ENCODE measurements at places on chromosomes 12 and 14. TPM values are rescaled to one million over a fixed set of nuclear protein-coding genes. Genes with fewer than 3 reads are reported as not detected.
A peak's percentile ranks its signal among the peaks of the same experiment; 100 is the strongest.

DNA sequence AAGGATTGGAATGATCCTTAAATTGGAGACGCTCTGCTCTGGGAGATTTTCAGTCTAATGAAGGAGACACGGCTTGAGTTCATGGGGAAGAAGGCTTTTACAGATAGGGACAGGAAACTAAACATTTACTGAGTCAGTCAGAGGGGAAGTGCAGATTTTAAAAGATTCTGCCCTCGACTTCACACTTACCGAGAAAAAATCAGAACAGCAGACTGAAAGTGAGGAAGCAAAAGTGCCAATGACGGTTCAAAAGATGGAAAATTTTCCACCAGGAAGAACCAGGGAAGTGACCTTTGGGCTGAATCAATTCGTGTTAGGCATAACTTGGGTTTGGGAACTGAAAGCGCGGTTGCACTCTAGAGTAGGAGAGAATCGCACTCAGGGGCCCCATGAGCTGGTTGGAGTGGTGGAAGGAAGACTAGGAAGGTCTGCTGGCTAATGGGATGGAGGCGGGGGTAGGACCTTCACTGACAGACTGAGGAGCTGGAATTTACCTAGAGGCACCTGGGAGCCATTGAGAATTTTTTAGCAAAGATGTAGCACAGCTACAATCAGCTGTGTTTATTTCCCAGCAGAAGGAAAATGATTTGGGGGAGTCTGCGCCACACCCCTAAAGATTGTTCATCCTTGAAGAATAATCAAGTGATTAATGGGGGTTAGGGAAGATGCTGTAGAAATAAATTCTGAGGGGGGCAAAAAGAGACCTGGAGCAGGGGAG, 1.2 kb downstream of the KCNK13 start:
- no peak for DNase-seq

DNA sequence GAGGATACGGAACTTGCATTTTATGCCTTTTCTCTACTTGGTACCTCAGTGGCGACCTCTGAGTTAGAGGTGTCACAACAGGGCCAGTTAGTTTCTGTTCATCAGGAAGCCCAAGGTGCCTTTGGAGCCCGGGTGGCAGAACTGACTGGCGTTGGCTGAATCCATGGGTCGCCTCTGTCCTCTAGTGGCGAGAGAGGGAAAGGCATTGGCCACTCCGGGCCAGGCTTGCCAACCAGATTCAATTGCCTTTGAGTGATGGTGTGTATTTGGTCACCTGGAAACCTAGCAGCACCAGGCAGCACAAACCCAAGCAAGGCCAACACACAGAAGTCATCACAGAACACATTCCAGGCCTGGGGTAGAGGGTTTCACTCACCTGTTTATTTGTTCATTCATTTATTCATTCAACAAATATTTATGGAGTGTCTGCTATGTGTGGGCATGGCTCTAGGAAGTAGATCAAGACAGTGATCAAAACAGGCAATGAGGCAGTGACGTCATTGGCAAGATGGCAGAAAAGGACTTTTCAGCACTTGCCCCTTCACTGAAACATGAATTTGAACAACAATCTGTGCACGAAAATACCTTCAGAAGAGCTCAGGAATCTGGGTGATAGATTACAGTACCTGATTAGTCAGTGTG, 40.5 kb upstream of the KCNA5 start:
- DNase-seq, result peak; percentile 57

GRCh38 chr14:65906344-65906743, 493.8 kb downstream of the FUT8 start:
- DNase-seq, result no peak

DNA sequence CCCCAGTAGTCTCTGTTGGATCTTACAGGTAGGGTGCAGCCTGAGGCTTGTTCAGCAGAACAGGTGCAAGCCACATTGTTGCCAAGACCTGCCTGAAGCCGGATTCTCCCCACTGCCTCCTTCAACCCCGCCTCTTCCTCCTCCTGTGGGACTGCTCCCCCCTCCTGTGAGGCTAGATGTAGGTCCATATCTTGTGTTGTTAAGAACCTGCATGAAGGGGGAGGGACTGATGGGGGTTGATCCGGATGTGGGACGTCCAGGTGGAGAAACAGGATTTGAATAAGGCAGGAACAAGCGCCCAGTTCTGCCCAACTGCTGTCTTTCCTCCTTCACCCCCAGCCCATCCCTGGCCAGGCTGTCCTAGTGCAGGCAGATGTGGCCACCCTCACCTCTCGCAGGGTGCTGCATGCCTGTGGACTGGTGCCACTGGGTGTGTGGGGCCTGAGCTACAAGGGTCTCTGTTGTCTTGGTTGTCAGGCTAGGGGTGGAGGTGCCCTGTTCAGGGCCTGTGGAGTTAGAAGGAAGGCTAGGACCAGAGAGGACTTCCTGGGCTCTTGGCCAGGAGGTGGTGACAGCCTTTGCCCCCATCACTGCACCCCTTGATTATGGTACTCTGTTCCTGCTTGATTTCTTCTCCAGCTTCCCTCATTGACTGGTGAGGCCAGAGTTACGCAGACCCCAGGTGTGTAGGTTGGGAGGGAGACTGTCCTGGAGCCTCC, 1.4 kb downstream of the NR4A1 start:
- DNase-seq, result no peak

GRCh38 chr12:94010307-94010706, 138.1 kb upstream of the PLXNC1 start:
- DNase-seq, result no peak

- DNase-seq, result peak; percentile 37
Observed at GRCh38 chr12:11171969-11172675, 1.1 kb downstream of the SMIM10L1 start.

- DNase-seq, result no peak
Observed at GRCh38 chr14:76975812-76976211, 52.7 kb downstream of the IRF2BPL start.

DNA sequence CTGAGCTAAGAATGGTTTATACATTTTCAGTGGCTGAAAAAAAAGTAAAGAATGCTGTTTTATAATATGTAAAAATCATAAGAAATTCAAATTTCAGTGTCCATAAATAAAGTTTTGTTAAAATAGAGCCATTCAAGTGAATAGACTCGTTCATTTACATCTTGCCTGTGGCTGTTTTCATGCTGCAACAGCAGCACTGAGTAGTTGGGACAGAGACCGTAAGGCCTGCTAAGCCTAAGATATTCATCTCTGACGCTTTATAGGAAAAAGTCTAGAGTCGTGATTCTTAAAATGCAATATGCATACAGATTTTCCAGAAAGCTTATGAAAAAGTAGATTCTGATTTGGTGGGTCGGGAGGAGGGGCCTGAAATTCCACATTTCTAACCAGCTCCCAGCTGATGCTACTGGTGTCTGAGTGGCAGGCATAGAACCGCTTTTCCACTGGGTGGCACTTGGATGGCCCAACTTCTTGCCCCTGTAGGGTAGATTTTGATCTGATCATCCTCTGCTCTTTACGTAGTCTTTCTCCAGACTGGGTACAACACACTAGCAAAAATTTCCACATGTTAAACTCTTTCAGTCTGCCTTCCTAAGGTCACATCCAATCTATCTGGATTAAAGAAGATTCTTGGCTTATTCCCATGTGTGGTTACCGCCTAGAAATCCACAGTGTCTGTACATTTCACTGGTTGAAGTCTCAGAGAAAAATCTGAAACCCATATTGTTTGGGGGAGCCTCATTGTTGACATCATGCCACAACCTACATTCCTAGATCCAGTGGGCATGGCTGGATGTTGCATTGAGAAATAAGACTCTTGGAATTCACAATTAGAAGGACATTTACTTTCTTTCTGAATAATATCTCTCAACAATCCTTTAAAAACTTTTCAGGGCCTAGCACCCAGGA, 151.2 kb downstream of the C12orf75 start:
- no peak for DNase-seq

DNA sequence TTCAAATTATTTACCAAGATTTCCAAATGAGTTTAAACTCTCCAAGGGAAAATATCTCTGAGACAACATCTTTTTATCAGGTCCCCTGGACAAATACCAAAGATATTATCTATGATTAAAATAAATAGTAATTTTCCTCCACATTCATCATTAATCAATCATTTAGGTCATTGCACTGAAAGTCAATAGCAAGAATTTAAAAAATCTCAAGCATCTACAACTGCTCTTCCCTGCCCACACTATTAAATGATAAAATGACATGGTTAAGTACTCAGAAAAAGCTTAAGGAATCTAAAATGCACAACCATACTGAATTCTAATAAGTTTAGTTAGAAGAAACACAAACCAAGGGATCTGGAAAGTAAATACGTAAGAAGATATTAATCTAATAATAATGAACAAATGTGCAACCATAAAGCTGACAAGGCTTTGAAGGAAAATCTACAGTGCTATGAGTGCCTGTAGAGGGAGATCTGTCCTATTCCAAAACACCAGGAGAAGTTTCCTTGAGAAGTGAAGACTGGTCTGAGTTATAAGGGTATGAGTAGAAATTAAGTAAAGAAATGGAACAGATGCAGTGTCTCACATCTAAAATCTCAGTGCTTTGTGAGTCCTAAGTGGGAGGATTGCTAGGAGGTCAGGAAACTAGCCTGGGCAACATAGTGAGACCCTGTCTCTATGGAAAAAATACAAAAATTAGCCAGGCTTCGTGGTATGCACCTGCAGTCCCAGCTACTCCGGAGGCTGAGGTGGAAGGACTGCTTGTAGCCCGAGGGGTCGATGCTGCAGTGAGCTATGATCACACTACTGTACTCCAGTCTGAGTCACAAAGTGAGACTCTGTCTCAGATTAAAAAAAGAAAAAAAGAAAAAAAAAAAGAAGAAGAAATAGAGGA, 19.2 kb downstream of the INTS13 start:
- DNase-seq, result no peak

- DNase-seq, result no peak
Observed at GRCh38 chr14:50018201-50018932, 98.0 kb downstream of the VCPKMT start.

- no peak for DNase-seq
Observed at GRCh38 chr12:76242813-76243550, 105.2 kb downstream of the BBS10 start.

DNA sequence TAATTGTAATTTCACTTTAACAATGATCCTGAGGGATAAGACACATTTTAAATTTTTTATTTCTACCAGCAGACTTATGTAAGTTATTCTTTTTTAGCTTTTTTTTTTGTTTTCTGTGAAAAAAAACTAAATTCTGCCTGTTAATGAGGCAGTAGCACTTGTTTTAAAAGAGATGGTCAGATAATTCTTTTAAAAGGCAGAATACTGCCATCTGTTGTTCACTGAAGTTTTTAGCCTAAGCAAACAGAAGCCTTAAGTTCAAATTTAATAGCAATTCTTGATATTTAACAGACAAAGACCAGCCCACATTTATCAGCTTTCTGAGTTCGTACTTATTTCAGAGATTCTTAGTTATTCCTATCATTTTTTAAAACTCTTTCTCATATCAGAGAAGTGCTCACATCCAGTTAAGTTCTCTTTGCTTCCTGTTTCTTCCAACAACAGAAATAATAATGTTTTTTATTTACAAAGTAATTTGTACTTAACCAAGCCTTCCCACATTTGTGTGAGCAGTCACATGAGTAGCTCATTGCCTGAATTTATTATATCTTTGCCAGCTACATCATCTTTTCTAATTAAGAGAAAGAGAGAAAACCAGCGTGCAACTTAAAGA, 93.4 kb upstream of the SLCO1C1 start:
- DNase-seq, result peak; percentile 38

GRCh38 chr12:21938879-21939278, 2.3 kb downstream of the ABCC9 start:
- no peak for DNase-seq

DNA sequence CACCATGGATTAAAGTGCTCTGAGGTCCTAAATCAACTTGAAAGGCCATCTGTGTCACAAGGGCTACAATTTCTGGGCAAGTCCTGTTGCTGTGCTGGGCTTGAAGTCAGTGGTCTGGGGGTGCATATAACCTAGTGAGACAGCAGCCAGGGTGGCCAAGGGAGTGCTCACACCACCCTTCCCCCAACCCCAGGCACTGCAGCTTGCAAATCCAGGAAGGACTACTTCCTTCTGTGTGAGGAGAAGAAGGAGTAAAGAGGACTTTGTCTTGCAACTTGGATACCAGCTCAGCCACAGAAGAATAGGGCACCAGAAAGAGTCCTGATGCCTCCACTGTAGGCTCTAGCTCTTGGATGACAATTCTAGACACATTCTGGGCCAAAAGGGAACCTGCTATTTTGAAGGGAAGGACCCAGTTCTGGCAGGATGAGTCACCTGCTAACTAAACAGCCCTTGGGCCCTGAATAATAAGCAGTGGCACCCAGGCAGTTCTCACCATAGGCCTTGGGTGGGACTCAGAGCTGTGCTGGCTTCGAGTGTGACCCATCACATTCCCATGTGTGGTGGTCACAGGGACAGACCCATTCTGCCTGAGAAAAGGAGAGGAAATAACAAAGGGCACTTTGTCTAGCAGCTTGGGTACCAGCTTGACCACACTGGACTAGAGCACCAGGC, 32.6 kb upstream of the DHRS7 start:
- DNase-seq, result no peak

GRCh38 chr12:56020423-56021184, at the start of gene IKZF4:
TSS of gene IKZF4 (plus strand) at chr12:56021043. CDS start at chr12:56021494, 451 bp downstream.
- peak; percentile 82 for DNase-seq

GRCh38 chr12:116703214-116703795, 34.6 kb downstream of the SPRING1 start:
- no peak for DNase-seq

- DNase-seq, result no peak
Observed at GRCh38 chr14:60125918-60126317, 34.2 kb downstream of the PCNX4 start.

DNA sequence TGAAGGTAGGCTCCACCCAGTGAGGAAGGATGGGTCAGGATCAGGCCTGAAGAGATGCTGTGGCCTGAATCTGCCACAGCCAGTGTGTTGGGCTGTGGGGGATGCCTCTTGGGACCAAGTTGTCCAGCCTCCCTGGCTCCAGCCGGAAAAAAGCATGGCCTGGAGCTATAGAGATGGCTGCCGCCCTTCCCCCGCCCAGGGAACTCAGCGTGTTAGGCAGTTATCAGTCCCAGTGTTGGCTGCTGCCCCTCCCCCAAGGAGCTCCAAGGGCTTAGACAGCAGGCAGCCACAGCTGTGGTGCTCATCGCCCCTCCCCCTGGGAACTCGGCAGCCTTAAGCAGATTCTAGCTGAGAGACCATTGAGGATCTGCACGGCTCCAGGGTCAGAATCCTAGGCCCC, 158.0 kb downstream of the CAPZA3 start:
- no peak for DNase-seq

The DLK1 gene
- polyA plus RNA-seq, result 10.8 TPM

The PGF gene
- 5.5 TPM for polyA plus RNA-seq

The AQP2 gene
- 50.4 TPM for polyA plus RNA-seq

The CD63 gene
- 592 TPM for polyA plus RNA-seq

The CDCA3 gene
- 42.7 TPM for polyA plus RNA-seq

The RBP5 gene
- 54.0 TPM for polyA plus RNA-seq

The MMAB gene
- 35.2 TPM for polyA plus RNA-seq

The HOXC6 gene
- 34.1 TPM for polyA plus RNA-seq

The RASAL1 gene
- 6.3 TPM for polyA plus RNA-seq

The CD69 gene
- polyA plus RNA-seq, result 1.3 TPM

The NGB gene
- polyA plus RNA-seq, result not detected

The SMIM41 gene
- not detected for polyA plus RNA-seq

The BIN2 gene
- 3.2 TPM for polyA plus RNA-seq

The MUCL1 gene
- polyA plus RNA-seq, result 0.25 TPM

The SCNN1A gene
- 80.1 TPM for polyA plus RNA-seq

The SYNDIG1L gene
- polyA plus RNA-seq, result 0.50 TPM

The SIX6 gene
- polyA plus RNA-seq, result not detected

The KRT83 gene
- polyA plus RNA-seq, result not detected

The KMT2D gene
- 57.7 TPM for polyA plus RNA-seq

The KCNC2 gene
- polyA plus RNA-seq, result 0.55 TPM
